ENCODE measurements at places on chromosomes 6 and 20.

DNA sequence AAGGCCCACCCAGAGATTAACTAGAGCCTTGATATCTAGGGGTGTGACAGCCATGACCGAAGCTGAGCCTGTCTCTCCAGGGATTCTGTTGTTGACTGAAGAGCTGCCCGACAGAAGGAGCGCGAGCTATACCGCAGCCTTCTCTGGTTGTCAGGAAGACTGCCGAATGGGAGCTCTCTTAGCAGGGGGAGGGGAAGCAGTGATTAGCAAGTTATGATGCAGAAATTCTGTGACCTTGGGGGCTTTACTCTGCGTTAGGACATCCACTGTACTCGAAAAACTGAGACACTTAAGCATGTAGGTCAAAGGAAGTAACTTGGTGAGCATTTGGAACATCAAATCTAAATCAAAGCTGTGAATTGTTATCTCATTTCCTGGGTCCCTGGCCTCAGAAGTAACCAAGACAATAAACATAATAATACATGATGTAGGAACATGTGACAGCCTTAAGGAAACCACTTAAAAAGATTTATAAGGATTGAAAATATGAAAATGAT lies 84.7 kb downstream of the MAP3K4 start:
- DNase-seq: peak; percentile 23

DNA sequence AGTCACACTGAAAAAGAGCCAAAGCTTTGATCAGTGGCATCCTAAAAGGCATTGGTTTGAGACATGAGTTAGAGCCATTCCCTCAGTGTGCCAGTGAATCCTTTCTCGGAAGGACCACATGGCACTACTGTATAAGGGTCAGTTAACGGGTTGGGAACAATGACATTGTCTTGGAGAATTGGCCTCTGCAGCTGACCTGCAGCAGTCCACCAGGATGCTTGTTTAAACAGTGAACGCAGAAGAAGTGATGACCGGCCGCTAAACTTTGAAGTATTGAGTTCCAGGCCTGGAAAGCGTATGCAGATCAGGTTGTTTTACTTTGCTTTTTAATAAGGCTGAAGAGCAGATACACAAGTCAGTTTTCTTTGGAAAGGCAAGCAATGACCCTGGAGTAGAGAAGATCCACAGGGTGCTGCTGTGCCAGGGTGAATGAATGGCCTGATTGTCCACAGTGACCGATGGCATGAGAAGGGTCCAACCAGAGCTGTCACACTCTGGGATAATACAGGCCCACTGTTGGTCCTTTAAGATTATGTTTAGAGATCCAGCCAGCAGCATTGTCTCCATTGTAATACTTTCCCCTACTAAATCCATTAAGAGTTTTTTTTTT lies 57.8 kb downstream of the GMPR start:
- DNase-seq: no peak

DNA sequence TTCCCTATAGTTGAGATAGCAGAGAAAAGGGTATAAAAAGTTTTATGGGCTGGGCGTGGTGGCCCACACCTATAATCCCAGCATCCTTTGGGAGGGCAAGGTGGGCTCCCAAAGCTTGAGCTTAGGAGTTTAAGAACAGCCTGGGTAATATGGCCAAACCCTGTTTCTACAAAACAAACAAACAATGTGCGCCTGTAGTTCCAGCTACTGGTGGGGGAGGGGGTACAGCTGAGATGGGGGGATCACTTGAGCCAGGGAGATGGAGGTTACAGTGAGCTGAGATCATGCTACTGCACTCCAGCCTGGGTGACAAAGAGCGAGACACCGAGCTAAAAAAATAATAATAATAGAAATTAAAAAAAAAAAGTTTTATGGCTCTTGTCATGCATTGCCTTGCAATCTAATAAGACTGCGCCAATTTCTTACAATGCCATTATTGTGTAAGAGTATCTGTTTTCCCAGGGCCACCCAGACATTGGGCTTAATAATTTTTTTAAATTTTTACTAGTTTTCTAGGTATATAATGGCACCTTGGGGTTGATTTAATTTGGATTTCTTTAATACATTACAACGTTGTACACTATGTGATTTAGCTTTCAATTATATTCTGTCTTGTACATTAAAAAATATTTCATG lies 3.9 kb downstream of the ACSS2 start:
- no peak for DNase-seq

DNA sequence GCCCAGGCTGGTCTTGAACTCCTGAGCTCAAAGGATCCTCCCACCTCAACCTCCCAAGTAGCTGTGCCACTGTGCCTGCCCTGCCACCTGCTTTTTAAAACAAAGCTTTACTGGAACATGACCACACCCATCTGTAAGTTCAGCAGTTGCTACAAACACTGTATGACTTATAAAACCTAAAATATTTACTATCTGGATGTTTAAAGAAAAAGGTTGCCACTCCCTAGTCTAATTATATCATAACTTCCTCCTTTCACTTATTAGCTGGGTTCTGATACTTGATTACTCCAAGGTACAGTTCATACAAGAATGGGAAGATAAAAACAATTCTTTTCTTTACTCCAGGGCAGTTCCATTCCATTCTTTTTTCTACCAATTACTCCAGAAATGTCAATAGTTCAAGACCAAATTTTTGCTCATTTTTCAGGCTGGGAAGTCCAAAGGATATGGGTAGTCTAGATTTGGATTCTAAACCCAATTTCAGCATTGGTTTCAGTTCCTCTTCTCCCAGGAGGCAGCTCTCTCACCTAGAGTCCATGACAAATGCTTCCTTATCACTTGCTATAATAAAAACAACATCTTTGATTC lies 63.1 kb downstream of the SEC63 start:
- no peak for DNase-seq

- DNase-seq: no peak
These were observed 133.7 kb upstream of the TENT5A start for GRCh38 chr6:81886157-81886556.

DNA sequence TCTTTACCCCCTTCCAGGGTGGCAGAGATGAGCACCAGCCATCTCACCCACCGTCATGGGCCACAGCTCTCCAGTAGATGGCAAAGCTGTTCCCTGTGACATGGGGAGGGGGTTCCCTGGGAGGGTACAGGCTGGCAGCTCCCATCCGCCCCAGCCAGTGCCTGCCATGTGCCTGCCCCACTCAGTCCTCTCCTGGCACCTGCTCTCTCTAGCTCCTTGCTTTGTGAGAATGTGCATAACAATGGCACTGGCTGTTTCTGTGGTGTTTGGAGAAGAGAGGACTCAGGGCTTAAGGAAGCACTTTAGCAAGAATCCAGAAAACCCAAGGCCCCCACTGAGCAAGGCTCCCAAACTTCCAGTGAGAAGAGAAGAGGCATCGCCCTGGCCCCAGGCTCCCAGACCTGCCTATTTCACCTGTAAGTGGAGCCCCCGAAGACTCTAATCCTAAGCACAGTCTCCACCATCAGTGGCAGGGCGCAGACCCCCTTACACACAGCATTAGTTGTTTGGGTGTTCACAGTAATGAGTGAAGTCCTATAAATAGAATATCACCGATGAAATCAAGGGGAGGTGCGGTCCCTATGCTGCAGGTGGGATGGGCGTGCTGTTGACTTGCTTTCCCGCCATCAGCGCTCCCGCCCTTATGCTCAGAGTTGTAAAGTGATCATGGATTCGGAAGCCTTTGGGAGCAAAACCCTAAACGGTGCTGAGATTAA lies 110.2 kb downstream of the AGPAT4 start:
- no peak for DNase-seq

DNA sequence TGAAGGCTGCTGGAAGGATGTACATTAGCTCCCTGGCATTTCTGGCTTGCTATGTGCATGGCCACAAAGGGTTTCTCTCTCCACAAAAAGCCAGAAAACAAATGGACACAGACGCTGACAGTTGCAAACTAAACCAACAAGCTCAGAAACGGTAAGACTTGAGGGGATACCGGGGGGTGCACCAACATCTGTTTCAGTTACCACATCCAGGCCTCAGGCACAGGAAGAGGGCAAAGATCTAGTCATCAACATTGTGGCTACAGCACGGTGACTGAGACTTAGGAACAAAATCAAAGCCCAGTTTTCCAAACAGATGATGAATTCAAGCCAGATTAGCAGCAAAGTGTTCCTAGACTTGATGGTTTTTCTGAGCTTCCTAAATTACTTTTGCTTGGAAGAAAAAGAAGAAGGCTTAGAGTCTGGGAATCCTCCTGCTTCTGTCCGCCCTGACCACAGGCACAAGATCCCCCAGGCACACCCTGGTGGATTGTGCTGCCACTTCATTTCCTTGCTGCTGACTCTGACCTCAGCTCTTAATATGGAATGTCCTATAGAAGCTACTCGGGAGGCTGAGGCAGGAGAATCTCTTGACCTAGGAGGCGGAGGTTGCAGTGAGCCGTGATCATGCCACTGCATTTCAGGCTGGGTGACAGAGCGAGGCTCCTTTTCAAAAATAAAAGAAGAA lies 54.2 kb upstream of the ADGRF1 start:
- DNase-seq: no peak

- DNase-seq: no peak
These were observed 113.9 kb downstream of the ALDH8A1 start for GRCh38 chr6:134835993-134836392.

DNA sequence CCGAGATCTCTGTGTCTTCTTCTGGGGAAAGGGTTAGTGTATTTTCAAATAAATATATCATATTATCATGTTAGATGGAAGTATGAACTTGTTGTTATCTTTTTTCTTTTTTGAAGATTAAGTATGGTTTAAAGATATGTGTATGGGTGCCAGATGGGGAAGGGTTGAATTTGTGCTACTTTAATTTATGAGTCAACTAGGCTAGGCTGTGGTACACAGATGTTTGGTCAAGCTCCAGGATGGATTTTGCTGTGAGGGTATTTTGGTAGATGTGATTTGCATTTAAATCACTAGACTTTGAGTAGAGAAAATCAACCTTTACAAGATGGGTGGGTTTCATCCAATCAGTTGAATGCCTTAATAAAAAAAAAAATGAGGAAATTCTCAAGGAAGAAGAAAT lies 886.6 kb upstream of the ADGRB3 start:
- no peak for DNase-seq

- no peak for DNase-seq
These were observed 25.9 kb upstream of the APMAP start for GRCh38 chr20:25018425-25018824.

DNA sequence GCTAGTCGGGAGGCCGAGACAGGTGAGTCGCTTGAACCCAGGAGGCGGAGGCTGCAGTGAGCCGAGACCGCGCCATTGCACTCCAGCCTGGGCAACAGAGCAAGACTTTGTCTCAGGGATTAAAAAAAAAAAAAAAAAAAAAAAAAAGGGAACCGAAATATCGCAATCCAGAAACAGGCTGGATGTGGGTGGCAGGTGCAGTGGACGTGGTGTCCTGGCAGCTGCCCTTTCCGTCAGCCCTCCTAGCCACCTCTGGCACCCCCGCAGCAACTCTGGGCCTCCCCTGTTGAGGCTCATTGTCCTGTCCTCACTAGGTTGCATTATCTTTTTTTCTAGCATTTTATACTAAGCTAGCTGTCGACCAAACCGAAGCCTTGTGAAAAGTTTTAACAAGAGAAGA lies 113.5 kb downstream of the DTNBP1 start:
- no peak for DNase-seq

DNA sequence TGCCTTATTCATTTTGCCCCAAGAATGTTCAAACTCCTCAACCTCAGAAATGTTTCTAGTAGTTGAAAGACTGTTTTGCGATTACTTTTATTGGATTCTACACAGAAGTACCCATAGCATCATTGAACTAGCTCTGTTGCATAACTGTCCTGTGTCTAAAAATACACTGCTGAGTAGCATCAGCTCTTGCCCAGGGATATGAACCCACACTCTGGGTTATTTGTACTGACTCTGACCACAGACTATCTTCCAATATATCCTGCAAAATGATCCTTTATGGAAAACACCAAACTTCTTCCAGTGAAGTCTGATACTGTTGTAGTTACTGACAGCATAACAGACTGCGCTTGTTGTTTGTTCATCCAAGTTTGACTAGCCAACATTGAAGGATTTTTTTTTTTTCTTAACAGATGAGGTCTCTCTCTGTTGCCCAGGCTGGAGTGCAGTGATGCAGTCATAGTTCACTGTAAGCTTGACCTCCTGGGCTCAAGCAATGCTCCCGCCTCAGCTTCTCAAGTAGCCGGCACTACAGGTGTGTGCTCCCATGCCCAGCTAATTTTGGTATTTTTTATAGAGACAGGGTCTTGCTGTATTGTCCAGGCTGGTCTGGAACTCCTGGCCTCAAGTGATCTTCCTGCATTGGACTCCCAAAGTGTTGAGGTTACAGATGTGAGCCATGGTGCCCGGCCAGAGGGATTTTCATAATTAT lies 49.9 kb downstream of the TULP4 start:
- DNase-seq: no peak

- DNase-seq: no peak
These were observed 83.6 kb upstream of the CHD6 start for GRCh38 chr20:41701588-41702348.

GRCh38 chr6:108448481-108448880 lies 112.2 kb upstream of the FOXO3 start:
- no peak for DNase-seq

GRCh38 chr20:45892828-45893500 lies 1.8 kb downstream of the CTSA start:
- peak; percentile 45 for DNase-seq

DNA sequence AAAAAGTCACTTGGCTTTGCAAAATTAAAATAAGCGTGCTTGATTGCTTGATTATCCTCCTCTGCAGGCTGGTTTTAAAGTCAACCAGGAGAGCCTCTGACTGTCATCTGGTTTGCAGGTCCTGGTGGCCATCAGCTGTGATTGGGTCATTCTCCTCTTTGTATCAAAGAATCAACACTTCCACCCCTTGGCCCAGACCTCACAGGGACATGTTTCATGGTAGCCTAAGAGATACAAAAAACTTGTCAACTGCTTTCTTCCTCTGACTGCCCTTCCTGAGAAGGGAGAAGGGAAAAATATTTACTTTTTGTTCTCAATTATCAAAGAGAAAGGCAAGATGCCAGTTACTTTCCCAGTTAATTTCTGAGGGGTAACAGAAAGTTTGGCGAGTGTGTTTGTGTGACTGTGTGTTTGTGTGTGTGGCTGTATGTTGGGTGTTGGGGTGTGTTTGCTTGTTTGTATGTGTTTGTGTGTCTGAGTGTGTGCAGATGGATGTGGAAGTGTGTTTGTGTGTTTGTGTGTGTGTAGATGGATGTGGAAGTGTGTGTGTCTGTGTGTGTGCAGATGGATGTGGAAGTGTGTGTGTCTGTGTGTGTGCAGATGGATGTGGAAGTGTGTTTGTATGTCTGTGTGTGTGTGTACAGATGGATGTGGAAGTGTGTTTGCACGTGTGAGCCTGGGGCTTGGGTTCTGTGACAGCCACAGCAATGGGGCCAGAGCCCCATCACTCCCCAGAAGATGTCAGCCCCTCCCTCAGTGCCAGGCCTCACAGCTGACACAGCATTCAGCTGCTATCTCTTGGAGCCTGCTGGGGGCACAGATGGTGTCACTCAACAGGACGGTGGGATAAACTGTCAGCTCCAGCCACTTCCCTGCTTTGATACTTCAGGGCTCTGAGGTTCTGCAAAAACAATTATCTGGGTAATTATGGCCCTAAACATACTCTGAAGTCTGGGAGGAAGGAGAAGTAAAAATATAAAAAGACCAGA lies 98.6 kb upstream of the RNF24 start:
- no peak for DNase-seq

GRCh38 chr6:30104661-30105060 lies 8.2 kb downstream of the TRIM31 start:
- no peak for DNase-seq

Measured in activated naive CD4-positive, alpha-beta T cell treated with Interleukin-2 at 50 U/mL for 16 hours (primary cell).